ENCODE measurements at places on chromosomes 13 and 19.

DNA sequence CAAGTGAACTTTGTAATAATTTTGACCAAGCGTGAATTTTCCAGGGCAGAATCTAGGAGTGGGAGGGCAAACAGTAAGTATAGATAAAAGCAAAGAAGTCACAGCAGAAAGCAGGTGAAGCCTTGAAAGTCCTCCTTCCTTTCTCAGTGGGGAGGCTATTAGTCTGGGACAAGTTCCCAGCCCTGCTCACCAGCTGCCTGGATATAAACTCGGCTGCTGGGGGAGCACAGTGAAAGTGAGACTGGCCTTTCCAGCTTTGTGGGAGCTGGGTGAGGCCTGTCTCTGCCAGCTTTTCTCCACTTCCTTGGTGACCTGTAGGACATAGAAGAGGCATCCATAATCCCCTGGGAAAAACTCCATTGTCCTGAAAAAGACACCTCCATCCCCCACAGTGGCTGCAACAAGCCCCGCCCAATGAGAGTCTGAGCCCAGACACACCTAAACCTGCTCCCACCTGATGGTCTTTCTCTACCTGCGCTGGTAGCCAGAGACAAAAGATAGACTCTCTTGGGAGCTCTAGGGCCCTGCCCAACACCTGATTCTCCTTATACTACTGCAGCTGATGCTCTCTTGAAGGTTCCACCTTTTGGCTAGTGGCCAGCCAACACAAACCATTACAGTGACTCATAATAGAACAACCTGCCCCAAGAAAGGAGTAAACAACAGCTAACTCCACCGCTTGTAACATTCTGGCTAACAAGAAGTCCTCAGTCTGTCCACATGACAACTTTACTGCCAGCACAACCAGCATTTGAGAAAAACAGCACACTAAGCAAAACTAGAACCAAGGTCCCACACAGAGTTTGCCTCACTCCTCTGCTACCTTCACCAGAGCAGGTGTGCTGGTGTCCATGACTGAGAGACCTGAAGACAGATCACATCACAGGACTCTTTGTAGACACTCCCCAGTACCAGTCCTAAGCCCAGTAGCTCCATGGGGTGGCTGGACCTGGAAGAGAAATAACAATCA, 252.2 kb upstream of the SLITRK6 start:
- DNase-seq = no peak

- no peak for DNase-seq
Observed at GRCh38 chr13:94978516-94978915, 266.2 kb upstream of the SOX21 start.

- no peak for DNase-seq
Observed at GRCh38 chr13:46160471-46161066, 21.4 kb downstream of the LCP1 start.

DNA sequence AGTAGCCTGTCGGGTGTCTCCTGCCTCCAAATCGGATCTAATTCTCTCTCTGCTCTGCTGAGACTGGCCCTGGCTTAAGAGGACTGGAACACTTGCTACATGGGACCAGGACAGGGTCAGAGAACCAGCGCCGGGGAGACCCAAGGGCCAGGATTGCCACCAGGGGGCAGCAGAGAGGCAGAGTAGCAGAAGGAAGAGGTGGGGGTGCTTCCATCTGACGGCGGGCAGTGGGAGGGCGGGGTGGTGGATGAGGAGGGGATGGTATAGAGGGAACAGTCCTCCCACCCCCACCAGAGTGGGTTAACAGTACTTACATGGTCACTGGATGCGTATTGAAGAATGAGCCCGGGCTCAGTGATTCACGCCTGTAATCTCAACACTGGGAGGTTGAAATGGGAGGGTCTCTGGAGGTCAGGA, 11.9 kb downstream of the SELENOW start:
- peak; percentile 69 for DNase-seq

- DNase-seq = no peak
Observed at GRCh38 chr13:46577696-46578589, 25.0 kb downstream of the LRCH1 start.

DNA sequence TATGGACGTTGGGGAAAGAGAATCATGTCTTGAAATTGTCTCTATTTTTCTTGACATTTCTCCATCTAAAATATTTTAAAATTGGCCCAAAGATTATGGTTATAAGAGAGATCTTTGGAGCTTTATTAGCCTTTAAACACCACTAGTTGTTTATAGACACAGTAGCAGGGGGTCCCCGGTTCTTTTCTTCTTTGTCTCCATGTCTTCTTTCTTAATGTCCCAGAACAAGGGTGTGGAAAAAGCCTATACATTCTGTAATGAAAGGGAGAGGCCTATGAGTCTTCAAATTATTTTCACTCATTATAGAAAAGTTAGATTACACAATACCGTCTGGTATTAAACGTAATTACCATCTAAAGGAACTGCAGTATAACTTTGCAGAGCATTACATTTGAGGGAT, 300.0 kb downstream of the NALCN start:
- DNase-seq = no peak

GRCh38 chr19:14086098-14086497, 515 bp upstream of the C19orf67 start:
- no peak for DNase-seq

- DNase-seq = no peak
Observed at GRCh38 chr19:8611391-8611876, 919 bp upstream of the ADAMTS10 start.

Data from caudate nucleus (tissue), 63 donors.